SK-N-SH treated with all-trans-retinoic acid at 6 μM for 48 hours (cell line): ENCODE measurements at places on chromosomes 2 and 18.

GRCh38 chr18:74396171-74397169, 60.6 kb downstream of the DIPK1C start:
- ATAC-seq: no peak

DNA sequence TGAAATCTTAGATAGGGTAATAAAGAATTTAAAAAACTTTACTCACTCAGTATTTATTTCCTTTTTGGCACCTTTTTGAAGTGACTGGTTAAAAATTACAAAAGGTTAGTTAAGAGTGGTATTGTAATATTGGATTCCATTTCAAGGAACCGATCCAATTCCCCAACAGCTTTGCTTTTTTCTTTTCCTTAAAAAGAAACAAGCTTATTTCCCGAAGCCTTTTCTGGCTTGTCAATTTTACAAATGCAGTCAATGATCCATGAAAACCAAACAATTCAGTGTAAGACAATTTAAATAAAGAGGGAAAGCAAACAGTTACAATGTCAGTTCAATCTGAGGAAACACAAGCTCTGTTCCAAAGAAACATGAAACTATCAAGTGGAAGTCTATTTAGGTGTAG, 200.2 kb downstream of the RIT2 start:
- no peak for ATAC-seq

DNA sequence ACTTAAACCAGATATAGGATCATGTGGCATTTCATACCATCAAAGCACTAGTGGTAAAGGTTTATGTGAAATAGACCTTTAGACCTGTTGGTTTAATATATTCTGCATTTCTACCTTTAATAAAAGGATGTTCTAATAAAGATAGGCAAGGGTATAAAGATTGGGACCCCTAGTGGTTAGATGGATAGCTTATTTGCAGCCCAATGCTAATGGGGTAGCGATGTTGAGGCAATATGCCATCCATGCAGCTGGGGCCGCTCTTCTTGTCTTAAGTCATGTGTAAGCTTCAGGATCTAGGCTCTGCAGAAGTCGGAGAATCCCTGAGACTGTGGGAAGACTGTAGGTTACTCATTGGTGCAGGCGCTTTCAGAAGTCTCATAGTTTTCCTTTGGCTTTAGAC, 114.9 kb downstream of the ICOS start:
- ATAC-seq: peak; percentile 57; the same call in 1 of the 3 replicates

DNA sequence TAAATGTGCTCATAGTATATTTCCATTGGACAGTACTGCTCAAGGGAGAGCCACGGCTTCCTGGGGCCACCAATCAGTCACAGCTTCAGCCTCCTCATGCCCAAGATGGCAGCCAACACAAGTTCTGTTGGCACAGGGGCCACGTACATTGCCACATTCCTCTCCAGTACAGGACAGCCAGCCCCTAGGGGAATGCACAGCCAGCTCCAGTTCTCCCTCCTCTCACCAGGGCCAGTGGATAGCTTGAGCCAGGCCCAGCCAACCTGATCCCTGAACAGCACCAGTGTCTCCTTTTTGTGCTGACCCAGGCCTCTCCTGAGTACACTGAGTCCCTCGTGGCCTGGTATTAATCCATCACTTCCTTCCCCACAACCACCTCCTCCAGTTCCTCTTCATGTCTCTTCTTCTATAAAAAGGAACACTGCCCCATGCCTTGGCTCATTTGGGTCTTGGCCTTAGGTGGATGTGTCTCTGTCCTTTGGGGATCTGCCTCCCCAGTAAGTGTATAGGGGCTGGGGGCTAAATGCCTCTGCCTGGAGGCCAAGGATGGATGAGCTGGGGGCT, 168.7 kb downstream of the TNS1 start:
- no peak for ATAC-seq

DNA sequence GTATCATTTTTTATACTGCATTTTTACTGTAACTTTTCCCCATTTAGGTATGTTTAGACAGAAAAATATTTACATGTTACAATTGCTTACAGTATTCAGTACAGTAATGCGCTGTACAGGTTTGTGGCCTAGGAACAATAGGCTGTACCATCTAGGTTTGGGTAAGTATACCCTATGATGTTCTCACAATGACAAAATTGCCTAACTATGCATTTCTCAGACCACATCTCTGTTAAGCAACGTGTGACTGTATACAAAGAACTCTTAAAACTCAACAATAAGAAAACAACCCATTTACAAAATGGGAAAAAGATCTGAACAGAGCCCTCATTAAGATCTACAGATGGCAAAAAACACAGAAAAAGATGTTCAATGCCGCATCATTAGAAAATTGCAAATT, 29.4 kb downstream of the FAM210A start:
- no peak for ATAC-seq

- ATAC-seq: no peak
Measured at GRCh38 chr2:11543337-11544216, 9.7 kb downstream of the GREB1 start.

- no peak for ATAC-seq
Measured at GRCh38 chr2:2690985-2691384, 359.9 kb upstream of the MYT1L start.

DNA sequence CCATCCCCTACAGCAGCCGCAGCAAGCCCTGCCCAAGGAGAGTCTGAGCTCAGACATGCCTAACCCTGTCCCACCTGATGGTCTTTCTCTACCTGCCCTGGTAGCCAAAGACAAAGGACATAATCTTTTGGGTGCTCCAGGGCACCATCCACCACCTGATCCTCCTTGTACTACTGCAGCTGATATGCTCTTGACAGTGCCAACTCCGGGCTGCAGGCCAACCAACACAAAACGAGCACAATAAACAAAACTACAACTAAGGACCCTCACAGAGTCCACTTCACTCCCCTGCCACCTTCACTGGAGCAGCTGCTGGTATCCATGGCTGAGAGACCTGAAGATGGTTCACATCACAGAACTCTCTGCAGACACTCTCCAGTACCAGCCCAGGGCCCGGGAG, 106.3 kb downstream of the GRB14 start:
- ATAC-seq: no peak

GRCh38 chr2:164920430-164920829, 34.9 kb downstream of the SLC38A11 start:
- ATAC-seq: peak; percentile 98

GRCh38 chr2:72156872-72157271, 9.2 kb upstream of the CYP26B1 start:
- no peak for ATAC-seq

DNA sequence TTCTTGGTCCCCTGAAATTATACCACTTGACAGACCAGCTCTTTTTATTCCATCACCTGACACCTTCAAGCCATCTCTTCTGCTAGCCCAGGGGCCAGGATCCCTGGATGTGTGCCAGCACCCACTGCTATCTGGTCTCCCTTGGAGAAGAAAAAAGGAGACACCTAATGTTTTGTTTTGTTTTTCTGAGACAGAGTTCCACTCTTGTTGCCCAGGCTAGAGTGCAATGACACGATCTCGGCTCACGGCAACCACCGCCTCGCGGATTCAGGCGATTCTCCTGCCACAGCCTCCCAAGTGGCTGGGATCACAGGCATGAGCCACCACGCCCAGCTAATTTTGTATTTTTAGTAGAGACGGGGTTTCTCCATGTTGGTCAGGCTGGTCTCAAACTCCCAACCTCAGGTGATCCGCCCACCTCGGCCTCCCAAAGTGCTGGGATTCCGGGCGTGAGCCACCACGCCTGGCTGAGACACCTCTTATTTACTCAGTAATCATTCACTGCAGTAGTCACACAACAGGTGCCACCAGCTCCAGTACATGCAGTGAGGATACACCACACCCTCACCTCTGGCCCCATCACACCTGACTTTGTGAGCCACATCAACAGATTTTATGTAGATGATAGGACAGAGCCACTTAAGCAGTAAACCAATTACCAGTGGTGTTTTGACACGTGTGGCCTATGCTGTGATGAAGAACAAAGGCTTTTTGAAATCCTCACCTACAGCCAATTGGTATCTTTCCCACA, 42.8 kb upstream of the PCBP1 start:
- ATAC-seq: no peak

- no peak for ATAC-seq
Measured at GRCh38 chr2:64697297-64698176, 43.8 kb upstream of the SERTAD2 start.

DNA sequence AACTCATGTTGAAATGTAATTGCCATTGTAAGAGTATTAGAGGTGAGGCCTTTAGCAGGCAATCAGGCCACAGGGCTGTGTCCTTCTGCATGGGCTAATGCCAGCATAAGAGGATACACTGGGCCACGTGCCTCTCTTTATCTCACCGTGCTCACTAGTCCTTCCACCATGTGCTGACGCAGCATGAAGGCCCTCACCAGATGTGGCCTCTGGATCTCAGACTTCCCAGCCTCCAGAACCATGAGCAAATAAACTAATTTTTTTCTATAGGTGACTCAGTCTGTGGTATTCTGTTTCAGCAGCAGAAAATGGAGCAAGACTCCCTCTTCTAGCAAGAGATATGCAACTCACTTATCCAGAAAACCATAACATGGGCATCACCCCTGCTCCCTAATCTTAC, 149.7 kb upstream of the ZNF236 start:
- no peak for ATAC-seq

- peak; percentile 61; the same call in 2 of the 3 replicates for ATAC-seq
Measured at GRCh38 chr18:5424903-5425664, 118.7 kb downstream of the EPB41L3 start.

- ATAC-seq: no peak
Measured at GRCh38 chr2:108128249-108128648, 111.5 kb upstream of the SULT1C3 start.

DNA sequence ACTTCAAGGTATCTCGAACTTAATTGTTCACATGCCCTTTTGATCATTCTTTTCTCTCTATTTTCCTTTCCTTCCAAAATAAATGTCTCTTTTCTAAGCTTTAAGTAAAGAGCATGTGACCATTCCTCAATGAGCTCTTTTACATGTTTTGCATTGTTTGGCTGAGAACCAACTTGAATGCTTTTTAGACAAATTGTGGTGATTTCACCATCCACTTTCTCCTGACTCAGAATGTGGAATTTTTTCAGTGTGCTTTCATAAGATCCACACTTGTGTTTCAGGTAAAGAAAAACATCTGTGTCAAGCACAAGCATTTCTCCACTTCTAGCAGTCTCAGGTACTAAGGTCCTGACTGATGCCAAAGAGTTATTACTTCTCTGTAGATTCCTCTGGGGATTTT, 10.7 kb downstream of the RBM43 start:
- ATAC-seq: peak; percentile 46; the same call in 2 of the 3 replicates

DNA sequence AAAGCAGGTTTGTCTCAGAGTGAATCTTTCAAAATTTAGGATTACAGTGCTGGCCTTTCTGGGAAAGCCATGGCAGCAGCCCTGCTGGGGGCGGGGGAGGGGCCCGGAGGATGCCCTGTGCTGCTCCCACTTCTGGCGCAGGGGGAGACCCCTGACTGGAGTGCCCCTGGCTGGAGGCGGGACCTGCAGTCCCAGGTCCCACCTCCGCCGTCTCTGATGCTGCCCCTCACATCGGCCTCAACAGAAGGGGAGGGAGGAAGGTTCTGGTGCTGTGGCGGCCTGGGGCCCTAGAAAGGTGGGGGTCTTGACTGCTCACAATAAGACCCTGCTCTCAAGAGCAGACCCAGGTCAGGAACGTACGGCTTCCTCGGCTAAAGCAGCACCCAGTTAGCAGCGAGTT, 216.4 kb downstream of the TWIST2 start:
- ATAC-seq: no peak

DNA sequence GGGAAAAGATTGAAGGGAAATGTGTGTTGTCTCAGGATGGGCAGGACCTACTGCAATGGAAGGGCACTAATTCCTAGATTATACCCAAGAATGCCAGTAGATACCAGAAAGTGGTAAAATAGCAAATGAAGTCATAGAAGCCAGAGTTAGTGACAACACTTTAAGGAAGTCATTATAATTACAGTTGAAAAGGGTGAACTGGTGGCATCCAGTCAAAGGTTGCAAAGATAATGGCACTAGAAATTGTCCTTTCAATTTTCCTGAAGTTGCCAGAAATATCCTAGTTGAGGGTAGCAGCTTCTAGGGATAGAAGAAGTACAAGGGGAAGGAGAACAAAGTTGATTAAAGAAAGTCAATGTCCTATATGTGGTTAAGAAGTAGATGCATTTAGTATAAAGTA, 68.8 kb upstream of the GLS start:
- no peak for ATAC-seq

DNA sequence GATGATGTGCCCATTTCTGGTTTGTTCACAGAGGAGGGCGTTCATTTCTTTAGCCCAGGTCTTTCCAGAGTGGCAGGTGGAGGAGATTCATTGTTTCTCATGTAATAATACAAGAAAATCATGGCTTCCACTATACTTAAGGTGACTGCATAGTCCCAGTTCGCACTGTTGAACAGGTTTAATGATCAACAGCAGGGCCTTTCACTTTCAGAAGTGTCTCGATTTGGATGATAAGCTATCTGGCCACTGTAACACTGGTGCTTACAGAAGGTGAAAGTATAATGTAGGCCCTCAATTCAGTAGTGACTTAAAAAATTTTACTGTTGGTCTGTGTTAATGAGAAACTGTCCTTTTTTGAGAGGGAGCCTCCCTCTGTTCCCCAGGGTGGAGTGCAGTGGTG, 1.4 kb downstream of the RMC1 start:
- ATAC-seq: no peak

DNA sequence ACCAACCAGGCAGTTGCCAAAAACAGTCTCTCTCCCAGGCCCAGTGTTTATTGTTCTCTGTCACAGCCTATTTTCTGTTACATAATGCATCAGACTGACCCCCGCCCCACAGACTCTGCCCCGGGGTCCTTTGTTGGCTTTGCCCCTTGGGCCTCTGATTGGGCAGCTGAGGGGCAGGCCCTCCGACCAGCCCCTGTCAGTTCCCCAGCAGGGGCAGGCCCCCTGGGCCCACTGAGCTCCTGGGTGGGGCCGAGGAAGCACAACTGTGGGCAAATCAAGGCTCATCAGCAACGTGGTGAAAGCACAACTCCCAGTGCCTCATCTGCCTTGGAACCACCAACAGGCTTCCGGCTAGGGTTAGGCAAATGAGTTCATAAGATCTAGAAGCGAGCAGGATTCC, 160.1 kb upstream of the MYCN start:
- ATAC-seq: no peak

- ATAC-seq: no peak
Measured at GRCh38 chr18:54690198-54690597, 99.2 kb downstream of the DYNAP start.
